A549 (cell line): ENCODE measurements at places on chromosomes 6 and 20.

DNA sequence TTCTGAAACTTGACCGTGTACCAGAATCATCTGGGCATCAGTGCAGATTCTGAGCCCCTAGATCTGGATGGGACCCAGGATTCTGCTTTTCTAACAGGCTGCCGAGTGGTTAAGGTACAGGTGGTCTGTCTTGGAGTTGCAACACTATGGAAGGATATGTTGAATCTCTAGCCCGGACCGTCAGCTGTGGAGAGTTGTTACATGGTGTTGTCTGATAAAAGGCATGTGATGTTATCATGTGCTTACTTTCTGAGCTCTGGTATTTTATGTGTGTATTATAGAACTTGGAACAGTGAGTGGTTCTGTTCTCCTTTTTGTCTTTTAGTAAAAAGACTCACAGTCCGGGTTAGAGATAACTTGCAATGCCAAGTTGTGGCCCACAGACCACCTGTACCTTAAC is 123.0 kb downstream of the JARID2 start:
- DNase-seq = no peak

DNA sequence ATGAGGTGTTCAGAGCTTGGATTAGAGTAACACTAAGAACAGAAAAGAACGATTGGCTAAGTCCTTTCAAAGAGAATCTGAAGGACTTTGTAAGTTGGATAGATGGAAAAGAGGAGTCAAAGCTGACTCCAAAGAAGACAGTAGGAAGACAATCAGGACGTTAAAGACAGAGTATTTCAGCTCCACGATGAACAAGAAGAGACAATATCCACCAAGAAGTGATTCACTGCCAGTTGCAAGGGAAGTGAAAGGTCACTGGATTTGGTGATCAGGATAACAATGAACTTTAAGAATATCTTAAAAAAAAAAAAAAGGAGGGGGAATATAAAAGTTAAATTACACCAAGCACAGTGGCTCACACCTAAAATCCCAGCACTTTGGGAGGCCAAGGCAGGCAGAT is 17.9 kb downstream of the REPS1 start:
- no peak for DNase-seq

- DNase-seq = no peak
These were observed 139.1 kb downstream of the CDH26 start for GRCh38 chr20:60097285-60097684.

GRCh38 chr6:149176971-149177667 is 140.4 kb upstream of the TAB2 start:
- no peak for DNase-seq

- DNase-seq = no peak
These were observed 47.1 kb upstream of the PNRC1 start for GRCh38 chr6:89033461-89033860.

- DNase-seq = no peak
These were observed 252.9 kb upstream of the KCNG1 start for GRCh38 chr20:51275826-51276225.

GRCh38 chr6:7034055-7034454 is 73.7 kb upstream of the RREB1 start:
- DNase-seq = no peak

GRCh38 chr6:24117021-24117420 is 9.0 kb upstream of the NRSN1 start:
- DNase-seq = no peak

DNA sequence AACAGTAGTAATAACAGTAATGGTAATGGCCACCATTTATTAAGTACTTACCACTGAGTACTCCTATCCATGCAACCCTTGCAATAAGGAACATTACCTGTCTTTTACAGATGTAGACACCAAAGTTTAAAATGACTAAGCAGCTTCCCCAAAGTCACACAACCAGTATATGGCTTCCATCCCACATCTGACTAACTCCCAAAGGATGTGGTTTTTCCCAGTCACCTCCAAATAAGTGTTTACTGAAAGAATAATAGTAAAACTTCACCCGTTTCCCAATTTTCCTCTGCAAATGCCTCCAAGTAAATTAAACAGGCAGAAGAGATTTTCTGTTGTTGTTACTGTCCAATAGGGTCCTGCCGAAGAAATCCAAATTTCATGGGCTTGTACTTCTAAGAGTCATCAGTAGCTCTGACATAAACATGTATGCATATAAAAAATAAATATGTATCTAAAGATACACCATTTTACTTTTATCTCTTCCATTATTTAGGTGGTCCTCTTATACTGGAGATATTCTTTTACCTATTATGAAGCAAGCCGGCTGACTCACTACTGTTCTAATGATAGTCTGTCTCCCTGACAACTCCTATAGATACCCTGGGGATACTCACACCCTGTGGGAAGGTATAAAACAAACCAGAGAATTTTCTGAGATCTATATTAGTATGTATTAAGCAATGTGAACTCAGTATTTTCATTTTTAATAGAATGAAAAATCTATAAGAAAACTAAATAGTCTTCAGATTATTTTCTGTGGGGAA is 77.9 kb upstream of the ID4 start:
- peak; percentile 11 for DNase-seq

GRCh38 chr6:99979953-99980352 is 14.1 kb downstream of the MCHR2 start:
- DNase-seq = no peak

DNA sequence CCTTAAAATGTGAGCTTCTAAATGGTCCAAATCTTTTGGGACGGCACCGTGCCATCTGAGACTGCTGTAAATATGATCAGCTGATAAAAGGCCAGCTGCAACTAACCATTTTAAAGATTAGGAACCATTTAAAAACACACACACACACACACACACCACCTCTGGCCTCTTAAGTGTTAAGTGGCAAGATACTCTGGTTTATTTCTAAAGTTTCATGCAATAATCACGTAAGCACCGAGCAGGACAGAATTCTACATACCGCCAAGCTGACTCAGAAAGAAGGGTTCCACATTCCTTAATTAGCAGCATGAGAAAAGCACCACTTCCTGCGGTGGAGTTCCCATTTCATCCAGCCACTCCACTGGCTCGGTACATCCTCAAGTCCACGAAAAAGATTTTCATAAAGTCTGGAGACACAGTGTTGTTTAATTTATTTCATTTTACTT is 17.8 kb upstream of the ZNF217 start:
- peak; percentile 65 for DNase-seq

DNA sequence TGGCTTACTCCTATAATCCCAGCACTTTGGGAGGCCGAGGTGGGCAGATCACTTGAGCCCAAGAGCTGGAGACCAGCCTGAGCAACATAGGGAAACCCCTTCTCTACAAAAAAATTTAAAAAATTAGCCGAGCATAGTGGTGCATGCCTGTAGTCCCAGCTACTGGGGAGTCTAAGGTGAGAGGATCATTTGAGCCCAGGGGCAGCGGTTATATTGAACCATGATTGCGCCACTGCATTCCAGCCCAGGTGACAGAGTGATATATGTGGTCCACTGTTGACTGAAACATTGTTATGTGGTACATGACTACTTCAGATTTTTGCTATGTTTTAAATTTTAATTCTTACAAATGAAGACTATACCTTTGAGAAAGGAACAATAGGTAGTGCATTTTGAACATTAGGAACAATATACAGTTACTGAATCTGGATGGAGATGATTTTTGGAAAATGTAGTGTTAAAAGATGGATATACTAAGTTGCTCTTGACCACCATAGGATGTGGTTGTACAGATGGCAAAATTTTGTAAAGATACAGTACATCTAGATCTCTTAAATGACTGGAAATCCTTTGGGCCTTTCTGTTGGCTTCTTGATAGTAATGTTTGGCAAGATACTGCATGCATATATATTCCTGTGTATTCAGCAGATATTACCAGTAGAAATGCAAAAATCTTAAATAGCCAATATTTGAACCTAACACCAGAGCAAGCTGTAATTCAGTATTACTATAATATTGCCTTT is 35.9 kb downstream of the MAPK14 start:
- DNase-seq = no peak

DNA sequence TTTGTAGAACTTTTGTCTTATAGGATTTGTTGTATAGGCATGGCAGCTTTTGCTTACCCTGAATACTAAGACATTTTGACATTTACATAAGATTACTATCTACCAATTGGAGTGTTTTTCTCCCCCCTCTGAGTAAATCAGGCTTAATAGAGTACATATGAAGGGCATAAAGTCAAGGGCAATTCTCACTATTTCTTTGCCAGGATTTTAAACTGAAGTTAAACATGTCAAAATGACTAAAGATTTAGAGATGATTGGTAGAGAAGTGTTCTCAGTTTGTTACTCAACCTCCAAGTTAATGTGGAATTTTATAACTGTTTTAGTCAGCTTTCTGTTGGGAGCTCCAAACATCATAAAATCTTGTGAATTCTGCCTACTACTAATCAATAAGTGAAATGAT is 157.8 kb downstream of the CDKAL1 start:
- no peak for DNase-seq

- DNase-seq = peak; percentile 54
These were observed 485.4 kb upstream of the MANEA start for GRCh38 chr6:95091823-95092436.

GRCh38 chr20:53752971-53753879 is 159.6 kb upstream of the ZNF217 start:
- DNase-seq = peak; percentile 88

DNA sequence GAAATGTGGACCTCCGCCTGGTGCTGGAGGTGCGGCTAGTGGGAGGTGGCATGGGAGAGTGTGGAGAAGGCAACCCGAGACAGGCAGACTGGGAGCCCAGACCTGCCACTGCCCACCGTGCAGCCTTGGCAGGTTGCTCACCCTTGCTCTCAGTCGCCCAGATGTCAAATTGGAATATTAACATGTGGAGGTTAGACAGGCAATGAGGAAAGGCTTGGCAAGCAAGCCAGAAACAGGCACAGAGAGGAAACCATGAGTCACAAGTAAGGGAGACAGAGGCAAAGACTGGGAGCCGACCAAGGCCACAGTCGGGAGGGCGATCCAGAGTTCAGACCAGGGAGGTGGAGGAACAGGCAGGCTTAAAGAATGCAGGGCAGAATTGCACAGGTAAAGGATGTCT is 178.2 kb downstream of the FOXC1 start:
- DNase-seq = no peak

GRCh38 chr6:15556711-15557110 is 106.1 kb downstream of the DTNBP1 start:
- DNase-seq = no peak

DNA sequence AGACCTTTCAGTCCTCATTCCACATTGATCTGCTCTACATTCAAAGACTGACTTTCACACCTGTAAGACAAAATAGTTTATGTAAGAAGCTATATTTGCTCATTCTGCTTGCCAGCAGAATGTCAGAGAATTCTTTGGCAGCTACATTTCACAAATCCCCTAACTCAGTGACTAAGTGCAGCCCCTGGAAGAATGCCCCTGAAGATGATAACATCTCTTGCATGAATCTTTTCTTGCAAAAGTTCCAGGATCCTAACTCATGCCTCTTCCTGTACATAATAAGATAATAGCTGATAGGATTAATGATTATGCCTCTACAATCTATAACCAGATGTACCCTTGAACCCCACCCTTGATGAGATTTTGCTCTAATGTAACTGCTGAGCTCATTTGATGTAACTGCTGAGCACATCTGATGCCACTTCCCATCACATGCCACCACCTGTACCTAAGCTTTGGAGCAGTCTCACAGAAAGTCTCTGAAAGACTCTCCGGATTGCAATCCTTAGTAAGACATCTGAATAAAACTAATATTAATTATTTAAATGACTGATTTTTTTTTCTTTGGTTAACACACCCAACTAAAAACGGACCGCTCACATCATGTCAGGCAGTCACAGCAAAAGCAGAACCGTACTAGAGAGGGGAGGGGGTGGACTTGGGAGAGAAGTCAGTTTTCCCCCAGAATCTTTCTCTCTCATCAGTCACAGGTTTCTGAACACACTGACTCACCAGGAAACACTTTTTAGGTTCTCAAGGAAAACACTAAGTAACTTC is 684 bp upstream of the DNAH8 start:
- DNase-seq = no peak

DNA sequence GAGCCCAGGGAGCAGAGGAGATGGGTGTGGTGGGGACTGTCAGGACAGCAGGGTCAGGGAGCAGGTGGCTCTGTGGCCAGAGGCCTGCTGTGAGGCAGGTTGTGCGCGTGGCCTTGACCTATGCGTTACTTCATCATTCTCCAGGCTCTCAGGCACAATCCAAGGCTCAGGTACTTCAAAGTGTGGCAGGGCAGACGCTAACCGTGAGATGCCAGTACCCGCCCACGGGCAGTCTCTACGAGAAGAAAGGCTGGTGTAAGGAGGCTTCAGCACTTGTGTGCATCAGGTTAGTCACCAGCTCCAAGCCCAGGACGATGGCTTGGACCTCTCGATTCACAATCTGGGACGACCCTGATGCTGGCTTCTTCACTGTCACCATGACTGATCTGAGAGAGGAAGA is 535 bp downstream of the NCR2 start:
- no peak for DNase-seq

- DNase-seq = no peak
These were observed 859 bp downstream of the PPP1R10 start for GRCh38 chr6:30615958-30616810.

DNA sequence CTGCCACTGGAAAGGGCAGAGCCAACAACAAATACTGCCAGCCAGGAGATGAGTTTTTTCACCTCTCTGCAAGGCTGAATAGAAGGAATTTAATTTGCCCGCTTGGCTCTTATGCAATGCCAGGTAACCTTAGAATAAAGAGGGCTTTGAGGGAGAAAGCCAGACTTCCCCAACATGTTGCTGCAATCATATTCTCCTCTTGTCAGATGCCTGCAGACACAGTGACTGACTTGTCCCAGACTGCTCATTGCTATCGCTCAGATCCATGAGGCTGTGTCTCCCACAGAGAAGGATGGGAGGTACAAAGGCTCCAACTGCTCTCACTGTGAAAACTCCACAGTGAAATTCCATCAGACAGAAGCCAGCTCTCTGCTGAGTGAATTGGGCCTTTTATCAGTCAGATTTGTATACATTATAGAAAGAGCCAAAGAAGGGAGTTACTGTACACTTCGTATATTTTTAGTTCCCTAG is 517.0 kb upstream of the ID4 start:
- no peak for DNase-seq

- no peak for DNase-seq
These were observed 370.4 kb upstream of the HSF2 start for GRCh38 chr6:122028933-122029522.

DNA sequence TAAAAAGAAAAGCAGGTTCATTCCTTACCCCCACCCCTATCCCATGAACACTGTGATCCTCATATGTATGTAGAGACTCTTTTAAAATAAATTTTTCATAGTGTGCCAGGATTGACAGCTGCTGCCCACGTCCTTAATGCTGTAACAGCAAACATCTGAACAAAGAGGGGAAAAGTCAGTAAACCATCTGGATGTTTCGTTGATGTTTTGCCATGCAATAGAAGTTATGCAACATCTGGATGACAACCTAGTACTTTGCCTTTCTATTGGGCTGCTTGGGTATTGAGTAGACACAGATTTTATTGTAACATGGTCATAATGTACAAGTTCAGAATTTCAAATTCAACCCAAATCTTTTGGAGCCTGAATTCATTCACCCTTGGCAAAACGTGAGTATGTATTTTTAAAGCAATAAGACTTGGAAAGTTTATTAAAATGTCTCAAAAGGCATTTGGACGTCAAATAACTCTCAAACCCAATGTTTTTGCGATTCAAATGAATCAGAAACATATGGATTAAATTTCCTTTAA is 500.3 kb downstream of the DHX35 start:
- no peak for DNase-seq
